ENCODE measurements at places on chromosomes 2 and 18.

- no peak for DNase-seq
Observed at GRCh38 chr2:178592655-178593054, 112.4 kb downstream of the PLEKHA3 start.

GRCh38 chr18:80143881-80144280 lies 34.8 kb downstream of the ADNP2 start:
- DNase-seq: no peak

- DNase-seq: no peak
Observed at GRCh38 chr2:70212298-70212932, 21.6 kb upstream of the C2orf42 start.

GRCh38 chr2:110946902-110947301 lies 173.8 kb upstream of the BCL2L11 start:
- DNase-seq: no peak

DNA sequence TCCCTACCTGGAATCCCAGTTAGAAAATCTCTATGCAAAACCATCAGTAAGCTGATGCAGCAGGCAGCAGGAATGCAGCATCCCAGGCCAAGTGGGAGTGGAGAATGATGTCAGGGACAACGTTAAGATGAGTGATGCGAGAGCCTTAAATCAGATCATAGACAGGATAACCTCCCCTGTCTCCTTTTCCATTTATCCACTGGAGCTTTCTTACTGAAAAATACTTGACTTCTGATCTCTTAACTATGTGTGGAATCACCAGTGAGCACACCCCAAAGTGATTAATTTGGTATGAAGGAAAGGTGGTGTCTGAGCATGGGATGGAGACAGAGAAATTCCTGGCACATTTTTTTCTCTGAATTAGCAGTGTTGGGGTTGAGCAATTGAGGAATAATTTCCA lies 98.0 kb downstream of the RND3 start:
- no peak for DNase-seq

- no peak for DNase-seq
Observed at GRCh38 chr2:25617948-25618646, 55.3 kb downstream of the DTNB start.

All from stimulated activated CD8-positive, alpha-beta memory T cell treated with anti-CD3 and anti-CD28 coated beads, Interleukin-7, amount 100 ng/mL, for 48 hours (primary cell).